ENCODE measurements at places on chromosomes 12 and 14.

- DNase-seq: no peak
Observed at GRCh38 chr12:4160314-4161040, 113.1 kb upstream of the CCND2 start.

DNA sequence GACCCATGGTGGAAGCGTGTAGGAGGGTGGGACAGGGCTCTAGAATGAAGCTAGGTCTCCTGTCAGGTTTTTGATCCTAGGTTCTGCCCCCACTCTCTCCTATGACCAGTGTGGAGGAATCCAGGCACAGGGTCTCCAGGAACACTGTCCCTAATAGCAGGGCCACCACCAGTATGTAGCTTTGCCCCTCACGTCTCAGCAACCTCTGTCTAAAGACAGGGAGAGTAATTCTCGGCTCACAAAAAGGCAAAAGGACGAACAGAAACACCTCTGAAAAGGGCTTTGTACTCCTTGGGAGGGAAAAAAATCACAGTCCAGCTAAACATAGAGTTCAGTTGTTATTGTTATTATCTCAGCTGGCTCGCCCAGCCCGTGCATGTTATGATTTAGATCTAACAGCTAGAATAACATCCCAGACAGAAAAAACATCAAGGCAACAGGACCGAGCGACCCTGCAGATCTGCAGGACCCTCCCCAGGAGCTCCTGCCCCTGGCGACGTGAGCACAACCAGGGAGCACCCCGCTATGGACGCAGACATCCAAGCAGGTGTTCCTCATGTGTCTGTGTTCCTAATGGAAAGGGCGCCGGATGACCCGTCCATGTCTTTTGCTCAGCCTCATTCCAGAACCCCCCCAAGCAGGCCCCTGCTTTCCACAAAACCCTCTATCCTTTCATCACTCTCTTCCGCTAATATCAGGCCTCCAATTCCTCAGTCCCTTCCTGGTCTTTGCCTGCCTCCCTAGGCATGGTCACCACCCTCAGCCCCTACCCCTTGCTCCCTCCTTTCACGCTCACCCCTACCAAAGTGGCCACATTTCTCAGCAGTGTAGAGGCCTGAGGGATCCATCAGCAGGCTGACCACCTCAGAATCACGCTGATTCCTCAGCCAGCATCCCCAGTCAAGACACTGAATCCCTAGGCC, 14.2 kb upstream of the SLC6A12 start:
- DNase-seq: no peak

GRCh38 chr12:43937947-43938346, 102.1 kb downstream of the TMEM117 start:
- no peak for DNase-seq

DNA sequence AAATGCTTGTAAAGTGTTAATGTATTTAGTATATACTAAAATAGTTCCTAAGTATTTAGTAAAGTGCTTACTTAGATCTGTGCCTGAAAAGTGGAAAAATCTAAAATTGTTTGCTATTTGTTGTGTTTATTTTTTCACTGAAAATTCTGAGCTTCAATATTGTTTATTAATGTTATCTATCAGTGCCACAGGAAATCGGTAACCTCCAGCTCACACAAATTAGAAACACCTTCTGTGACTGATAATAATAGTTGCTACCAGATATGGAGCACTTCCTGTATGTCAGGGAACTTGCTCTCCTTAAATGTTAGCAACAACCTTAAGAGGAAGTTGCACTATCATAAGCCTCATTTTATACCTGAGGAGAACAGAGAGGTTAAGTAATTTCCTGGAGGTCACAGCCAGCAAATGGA, 723 bp upstream of the LRP10 start:
- DNase-seq: no peak

DNA sequence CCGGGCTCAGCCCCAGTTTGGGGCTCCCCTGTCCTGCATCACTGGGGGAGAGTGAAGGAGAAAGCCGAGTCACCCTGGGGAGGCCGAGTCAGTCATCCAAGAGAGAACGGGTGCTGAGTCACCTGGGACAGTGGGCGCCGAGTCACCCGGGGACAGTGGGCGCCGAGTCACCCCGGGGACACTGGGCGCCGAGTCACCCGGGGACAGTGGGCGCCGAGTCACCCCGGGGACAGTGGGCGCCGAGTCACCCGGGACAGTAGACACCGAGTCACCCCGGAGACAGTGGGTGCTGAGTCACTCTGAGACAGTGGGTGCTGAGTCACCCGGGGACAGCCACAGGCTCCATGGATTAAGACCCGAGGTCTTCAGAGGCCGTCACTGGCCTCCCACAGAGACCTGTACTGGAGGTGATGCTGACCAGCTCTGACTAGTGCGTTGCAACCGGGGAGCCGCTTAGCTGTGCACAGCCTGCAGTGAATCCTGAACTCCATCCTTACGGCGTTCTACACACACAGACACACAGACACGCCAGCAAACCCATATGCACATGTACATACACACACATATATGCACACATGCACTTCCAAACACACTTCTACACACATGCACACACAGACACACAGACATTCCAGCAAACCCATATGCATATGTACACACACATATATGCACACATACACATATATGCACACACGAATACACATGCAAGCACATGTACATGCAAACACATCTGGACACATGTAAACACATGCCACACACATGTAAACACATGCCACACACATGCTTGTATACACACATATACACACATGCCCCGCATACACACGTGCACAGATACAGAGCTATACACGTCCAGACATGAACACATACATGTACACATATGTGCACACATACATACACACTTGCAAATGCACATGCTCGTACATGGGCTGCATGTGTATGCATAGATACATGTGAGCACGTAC, 64.9 kb upstream of the GALNT9 start:
- DNase-seq: peak; percentile 8

- no peak for DNase-seq
Observed at GRCh38 chr14:48686650-48687049, 899.5 kb downstream of the RPS29 start.

DNA sequence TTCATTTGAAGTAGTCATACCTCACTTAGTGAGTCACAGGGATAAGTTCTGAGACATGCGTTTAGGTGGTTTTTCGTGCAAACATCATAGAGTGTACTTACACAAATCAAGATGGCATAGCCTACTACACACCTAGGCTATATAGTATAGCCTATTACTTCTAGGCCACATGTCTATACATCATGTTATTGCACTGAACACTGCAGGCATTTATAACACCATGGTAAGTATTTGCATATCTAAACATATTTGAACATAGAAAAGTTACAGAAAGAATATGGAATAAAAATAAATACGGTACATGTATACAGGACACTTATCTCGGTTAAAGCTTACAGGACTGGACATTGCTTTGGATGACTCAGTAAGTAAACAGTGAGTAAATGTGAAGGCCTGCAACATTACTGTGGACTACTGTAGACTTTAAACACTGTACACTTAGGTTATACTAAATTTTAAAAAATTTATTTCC, 670.6 kb downstream of the SLC16A7 start:
- DNase-seq: no peak

GRCh38 chr14:55877942-55878341, 240.3 kb upstream of the PELI2 start:
- DNase-seq: no peak

DNA sequence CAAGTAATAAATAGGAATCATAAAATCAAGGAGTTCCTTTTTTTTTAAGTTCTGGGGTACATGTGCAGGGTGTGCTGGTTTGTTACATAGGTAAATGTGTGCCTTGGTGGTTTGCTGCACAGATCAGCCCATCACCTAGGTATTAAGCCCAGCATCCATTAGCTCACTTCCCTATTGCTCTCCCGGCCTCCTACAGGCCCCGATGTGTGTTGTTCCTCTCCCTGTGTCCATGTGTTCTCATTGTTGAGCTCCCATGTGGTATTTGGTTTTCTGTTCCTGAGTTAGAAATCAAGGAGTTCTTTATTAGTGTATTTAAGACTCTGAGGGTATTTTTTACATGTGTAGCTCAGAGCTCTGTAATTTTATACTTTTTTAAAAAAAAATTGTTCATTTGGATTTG, 86.0 kb downstream of the SCFD1 start:
- no peak for DNase-seq

GRCh38 chr14:85016496-85016895, 513.4 kb upstream of the FLRT2 start:
- no peak for DNase-seq

DNA sequence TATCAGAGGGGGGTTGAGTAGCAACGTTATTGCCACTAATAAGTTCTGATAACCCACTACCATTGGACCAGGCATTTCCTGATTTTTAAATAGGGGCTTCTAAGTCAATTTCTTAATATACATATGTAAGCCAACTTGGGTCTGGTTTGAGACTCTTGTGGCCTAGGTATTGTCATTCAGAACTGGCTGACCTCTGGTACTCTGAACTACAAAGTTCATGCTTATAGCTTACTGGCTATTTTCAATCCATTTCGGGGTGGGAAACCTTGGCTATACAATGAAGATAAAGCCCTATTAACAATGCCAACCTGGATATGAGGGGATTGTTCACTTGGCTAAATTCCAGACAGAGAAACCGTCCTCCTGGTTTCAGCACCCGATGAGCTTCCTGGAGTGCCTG, 8.7 kb downstream of the DYNLL1 start:
- no peak for DNase-seq

DNA sequence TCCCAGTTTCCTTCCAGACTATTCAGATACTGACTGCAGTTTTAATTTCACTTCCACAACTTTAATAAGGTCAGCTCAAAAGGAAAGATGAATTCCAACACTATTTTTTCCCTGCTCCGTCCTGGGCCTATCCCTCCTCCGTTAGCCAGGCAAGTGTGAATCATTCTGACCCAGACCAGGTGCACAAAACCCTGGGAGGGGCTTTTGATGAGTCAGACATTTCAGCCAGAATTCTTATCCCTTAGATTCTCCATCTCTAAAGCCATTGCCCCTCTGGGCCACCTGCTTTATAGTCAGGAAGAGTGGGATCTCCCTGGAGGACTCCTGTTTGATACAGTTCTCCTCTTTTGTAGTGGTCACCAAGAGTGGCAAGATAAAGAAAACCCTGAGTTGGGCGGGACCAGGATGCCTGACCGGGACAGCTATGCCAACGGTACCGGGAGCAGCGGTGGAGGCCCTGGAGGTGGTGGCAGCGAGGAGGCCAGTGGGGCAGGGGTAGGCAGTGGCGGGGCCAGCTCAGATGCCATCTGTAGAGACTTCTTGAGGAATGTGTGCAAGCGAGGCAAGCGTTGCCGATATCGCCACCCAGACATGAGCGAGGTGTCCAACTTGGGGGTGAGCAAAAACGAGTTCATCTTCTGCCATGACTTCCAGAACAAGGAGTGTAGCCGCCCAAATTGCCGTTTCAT, 2.2 kb downstream of the ZC3H10 start:
- no peak for DNase-seq

DNA sequence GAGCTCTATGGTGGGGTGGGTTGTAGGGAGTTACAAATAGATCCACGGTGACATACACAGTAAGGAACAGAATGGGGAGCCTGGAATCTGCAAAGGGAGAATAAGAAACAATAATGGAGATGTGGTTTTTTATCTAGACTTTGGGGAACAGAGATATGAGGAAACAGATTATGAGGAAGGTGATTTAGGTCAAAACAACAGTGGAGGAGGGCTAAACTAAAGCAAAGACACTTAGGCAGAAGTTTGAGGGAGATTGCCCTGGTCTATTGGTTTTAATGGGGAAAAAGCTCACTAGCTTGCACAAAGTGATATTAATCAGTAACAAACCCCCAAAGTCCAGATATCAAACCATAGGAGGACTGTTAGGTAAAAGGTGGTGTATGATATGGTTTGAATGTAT, 144.5 kb upstream of the DYRK2 start:
- no peak for DNase-seq

DNA sequence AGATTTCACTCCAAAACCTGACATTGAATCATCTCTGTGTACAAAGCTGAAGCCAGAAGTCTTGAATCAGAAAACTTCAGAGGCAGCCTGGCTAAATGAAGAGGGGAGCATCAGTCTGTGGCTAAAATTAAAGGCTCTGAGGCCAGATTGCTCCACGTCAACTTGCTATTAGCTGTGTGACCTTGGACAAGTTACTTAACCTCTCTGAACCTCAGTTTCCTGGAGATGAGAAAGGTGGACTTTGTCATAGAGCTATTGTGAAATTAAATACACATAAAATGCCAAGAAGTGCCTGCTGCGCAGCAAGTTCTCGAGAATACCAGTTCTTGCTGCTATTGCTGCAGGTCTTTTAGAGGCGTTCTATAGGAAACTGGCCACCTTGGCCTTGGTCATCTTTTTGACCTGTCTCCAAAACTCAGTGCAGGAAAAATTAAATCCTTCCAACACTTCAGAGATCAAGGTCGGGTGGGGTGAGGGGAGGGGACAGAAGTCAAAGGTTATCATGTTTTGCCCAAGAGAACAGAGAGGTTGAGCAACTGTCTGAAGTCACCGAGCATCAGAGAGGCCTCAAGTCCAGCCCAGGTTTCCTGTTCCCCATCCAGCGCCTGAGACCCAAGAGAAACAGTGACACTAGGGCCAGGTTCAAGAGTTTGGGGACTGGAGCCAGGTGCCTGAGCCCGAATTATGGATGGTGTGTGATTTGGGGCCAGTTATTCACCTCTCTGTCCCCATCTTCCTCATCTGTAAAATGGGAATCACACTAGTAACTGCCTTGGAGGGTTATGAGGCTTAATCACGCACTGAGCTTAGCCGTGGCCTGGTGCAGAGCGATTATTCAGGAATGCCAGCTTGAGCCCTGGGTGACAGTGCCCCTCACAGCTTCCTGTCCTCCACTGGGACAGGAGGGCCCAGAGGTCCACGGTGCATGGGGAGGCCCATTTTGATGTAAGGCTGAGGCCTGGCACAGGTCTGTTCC, 1.1 kb downstream of the SERPINA1 start:
- DNase-seq: no peak

DNA sequence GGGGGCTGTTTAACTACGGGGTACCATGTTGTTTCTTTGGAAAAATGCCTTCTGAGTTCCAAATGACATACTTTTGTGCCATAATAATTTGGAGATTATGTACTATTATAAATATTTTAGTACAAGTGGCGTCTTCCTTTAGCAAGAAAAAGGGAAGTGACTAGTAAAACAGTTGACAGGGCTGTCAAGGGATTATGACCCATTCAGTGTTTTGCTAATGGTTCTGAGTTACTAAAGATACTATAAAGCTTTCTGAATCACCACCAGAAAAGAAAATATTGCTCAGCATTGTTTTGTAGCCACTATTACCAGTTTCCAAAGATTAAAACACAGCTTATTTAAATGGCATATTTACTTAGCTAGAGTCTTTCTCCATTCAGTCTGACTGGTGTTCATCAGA, 334.9 kb downstream of the SNAPC1 start:
- DNase-seq: no peak

- DNase-seq: no peak
Observed at GRCh38 chr12:82650627-82651337, 35.9 kb upstream of the TMTC2 start.

Measured in activated CD4-positive, alpha-beta T cell treated with anti-CD3 and anti-CD28 coated beads, Interleukin-2, amount 50 U/mL, for 48 hours (primary cell).